ENCODE measurements at places on chromosomes 13 and 19.

GRCh38 chr19:42658076-42658475 is 63.4 kb upstream of the CEACAM8 start:
- DNase-seq: no peak

- no peak for DNase-seq
Observed at GRCh38 chr19:33427801-33428626, 54.5 kb downstream of the CEBPG start.

GRCh38 chr19:47521473-47522180 is 6.8 kb upstream of the NAPA start:
- no peak for DNase-seq

GRCh38 chr19:29526730-29527499 is 1.1 kb downstream of the VSTM2B start:
- no peak for DNase-seq

DNA sequence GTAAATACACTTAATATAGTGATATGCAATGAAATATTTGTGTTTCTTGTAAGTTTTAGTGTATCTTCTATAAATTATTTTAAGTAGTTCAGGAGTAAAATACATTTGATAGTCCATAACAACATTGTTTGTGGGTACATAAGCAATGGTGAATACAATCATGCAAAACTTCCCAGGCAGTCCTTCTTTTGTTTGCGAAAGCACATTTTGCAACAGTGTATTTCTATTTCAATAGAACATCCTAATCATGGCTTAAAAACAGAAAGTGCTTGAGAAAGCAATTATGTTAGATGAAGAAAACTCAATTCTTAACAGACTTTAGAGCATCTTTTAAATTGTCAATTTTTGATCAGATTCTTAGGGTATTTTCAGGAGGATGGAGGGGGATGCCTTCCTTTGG is 155.6 kb downstream of the POSTN start:
- DNase-seq: no peak

DNA sequence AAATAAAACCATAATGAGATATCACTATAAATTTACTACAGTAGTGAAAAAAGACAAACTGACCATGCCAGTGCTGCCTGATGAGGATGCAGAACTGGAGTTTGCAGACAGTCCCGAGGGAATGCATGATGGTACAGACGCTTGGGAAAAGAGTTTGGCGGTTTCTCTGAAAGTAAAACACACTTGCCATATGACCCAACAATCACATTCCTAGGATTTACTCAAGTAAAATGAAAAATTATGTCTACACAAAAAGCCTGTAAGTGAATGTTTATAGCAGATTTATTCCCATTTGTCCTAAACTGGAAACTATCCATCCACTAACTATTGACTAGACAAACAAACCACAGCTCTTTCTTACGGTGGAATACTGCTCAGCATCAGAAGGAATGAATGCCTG is 271.0 kb downstream of the DNAJC15 start:
- no peak for DNase-seq

DNA sequence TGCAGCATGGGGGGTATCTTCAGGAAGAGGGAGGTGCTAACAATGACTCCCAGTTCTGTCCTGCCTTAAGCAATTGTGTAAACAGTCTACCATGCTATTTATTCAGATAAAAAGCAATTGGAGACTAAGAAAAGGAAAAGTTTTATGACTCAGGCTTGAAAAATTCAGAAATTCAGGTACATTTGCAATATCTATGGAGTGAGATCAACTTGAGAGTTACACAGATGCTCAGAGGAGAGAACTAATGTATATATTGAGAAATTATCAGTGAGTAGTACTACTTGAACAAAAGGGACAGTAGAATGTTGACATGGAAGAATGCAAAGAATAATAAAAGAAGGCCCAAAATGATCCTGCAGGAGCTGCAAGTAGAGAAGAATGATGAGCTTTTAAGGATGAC is 277.6 kb upstream of the DACH1 start:
- no peak for DNase-seq

- DNase-seq: no peak
Observed at GRCh38 chr13:91889641-91890040, 491.2 kb downstream of the GPC5 start.

All from activated gamma-delta T cell treated with Interleukin-2 at 50 U/mL for 16 hours (primary cell).